ENCODE measurements at places on chromosomes 2 and 18.

- DNase-seq, result no peak
Observed at GRCh38 chr2:85275984-85276540, 51.7 kb downstream of the TGOLN2 start.

DNA sequence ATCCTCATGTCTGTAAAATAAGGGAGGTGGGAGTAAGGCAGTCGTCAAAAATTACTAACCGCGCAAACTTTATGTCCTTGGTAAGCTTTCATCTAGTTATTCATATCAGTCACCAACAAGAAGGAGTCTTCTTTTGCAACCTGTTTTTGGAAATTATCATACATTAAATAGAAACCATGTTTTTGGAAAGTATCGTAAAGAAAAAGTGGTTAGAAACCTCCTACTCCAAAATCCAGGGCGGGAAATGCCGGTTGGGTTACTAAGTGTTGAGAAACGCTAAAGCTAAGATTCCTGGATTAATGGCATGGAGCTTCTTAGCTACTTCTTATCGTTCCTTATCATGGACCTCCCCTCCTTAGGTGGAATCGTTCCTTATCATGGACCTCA, 778 bp downstream of the BBS5 start:
- no peak for DNase-seq

DNA sequence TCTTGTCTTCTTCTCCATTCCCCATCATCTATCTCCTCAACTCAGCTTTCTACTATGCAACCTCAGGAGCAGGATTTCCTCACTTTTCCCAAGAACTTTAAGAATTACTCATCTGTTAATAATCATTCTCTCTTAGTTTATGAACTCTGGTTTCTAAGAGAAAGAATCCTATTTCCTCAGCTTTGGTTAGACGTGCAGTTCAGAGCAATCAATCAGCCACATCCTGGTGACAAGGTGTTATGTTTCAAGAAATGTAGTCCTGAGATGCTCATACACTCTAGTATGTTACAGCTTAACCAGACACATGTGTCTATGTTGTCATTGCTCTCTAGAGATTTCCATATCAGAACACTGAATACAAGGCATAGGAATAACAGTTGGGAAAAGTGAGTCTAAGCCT, 277.9 kb downstream of the MBD2 start:
- no peak for DNase-seq

DNA sequence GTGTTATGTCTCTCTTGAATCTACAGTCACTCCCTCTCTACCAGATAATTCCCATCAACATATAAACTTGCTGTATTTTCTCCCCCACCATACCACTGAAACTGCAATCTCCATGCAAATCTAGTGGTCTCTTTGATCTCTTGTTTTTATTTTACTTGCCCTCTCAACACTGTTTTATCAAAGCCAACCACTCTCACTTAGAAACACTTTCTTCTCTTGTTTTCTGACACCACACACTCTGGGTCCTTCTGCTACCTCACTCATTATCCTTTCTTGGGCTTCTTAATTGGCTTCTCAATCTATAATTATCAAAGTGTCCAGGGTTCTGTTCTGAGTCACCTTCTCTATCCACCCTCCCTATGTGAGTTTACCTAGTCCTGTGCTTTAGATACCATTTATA, 2.0 kb upstream of the MCFD2 start:
- no peak for DNase-seq

GRCh38 chr2:3500326-3500899, 18.9 kb downstream of the ADI1 start:
- no peak for DNase-seq

Data from CD4-positive, alpha-beta T cell treated with Interferon gamma for 1 hour (primary cell).